ENCODE measurements at places on chromosomes 16 and 17.

DNA sequence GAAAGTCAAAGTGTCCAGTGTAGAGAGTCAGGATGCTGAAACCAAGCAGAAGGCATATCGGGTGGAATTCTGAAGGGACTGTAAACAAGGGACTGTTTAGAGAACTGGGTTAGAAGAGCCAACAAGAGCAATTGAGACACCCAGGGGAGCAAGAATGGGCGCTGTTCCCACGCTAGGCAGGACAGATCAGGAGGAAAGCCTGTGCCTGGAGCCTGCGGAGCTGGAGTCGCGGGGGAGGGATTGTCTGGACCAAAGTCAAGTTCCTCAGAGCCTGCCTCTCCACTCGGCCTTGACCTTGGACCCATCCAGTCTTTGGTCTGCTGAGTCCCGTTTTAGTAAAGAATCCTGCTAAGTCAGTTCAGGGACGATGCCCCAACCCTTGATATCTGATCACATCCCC lies 14.7 kb upstream of the KLHL36 start:
- no peak for DNase-seq

DNA sequence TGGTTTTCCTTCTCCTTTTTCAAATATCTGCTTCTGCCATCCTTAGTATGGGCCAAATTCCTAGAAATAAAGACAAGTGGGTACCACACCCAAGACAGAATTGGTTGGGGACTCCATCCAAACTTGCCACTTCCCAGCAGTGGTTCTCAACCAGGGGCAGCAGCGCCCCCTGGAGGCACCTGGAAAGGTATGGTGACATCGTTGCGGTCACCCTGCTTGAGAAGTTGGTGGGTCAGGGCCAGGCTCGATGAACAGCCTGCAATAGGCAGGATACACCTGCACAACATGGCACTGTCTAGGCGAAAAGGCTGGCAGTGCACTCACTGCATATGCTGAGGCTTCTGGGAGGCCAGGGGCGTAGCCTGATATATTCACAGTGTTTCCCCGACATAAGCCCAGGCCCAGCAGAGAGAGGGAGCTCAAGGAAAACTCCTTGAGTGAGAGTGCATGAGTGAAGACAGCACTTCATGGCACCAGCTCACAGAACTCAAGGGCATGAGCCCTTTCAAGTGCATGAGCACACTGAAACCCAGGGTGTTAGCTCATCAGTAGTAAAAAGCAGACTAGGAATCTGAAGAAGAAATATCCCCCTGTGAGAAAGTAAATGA lies 57.7 kb downstream of the CMC2 start:
- no peak for DNase-seq

- no peak for DNase-seq
Observed at GRCh38 chr17:18964018-18964351, 12.0 kb downstream of the SLC5A10 start.

GRCh38 chr16:86809458-86809955 lies 231.2 kb downstream of the FOXL1 start:
- DNase-seq = no peak

Measured in stimulated activated CD8-positive, alpha-beta memory T cell treated with anti-CD3 and anti-CD28 coated beads, Interleukin-4, amount 100 ng/mL, for 4 hours (primary cell).